ENCODE measurements at places on chromosomes 2 and 18. TPM values are rescaled to one million over a fixed set of nuclear protein-coding genes. Genes with fewer than 3 reads are reported as not detected.
A peak's percentile ranks its signal among the peaks of the same experiment; 100 is the strongest.

- no peak for DNase-seq
These were observed 324.5 kb upstream of the UBE2E3 start for GRCh38 chr2:180655842-180656454.

GRCh38 chr2:227826019-227826521 lies 12.4 kb downstream of the CCL20 start:
- no peak for DNase-seq

GRCh38 chr2:107627164-107627563 lies 199.5 kb upstream of the RGPD4 start:
- DNase-seq, result no peak

Gene CAPN14
- total RNA-seq, result under 0.01 TPM

Gene HJURP
- total RNA-seq, result 123 TPM

DNA sequence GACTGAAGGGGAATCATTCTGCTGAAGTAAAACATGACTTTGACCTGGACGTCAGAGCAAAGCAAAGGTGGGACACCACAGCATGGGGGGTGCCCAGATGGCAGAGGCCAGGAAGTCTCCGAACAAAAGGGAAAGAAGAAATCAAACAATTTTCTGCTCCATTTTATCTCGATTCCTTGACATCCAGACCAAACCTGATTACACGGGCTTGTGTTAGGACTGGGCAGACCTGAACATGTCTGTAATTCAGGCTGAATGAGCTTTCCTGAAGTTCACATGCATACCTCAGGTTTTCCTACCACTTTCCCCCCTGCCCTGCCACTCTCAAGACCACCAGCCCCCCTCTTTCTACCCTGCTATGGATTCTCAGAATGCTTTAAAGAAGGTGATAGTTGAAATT lies 44.8 kb upstream of the MEIS1 start:
- DNase-seq, result no peak

DNA sequence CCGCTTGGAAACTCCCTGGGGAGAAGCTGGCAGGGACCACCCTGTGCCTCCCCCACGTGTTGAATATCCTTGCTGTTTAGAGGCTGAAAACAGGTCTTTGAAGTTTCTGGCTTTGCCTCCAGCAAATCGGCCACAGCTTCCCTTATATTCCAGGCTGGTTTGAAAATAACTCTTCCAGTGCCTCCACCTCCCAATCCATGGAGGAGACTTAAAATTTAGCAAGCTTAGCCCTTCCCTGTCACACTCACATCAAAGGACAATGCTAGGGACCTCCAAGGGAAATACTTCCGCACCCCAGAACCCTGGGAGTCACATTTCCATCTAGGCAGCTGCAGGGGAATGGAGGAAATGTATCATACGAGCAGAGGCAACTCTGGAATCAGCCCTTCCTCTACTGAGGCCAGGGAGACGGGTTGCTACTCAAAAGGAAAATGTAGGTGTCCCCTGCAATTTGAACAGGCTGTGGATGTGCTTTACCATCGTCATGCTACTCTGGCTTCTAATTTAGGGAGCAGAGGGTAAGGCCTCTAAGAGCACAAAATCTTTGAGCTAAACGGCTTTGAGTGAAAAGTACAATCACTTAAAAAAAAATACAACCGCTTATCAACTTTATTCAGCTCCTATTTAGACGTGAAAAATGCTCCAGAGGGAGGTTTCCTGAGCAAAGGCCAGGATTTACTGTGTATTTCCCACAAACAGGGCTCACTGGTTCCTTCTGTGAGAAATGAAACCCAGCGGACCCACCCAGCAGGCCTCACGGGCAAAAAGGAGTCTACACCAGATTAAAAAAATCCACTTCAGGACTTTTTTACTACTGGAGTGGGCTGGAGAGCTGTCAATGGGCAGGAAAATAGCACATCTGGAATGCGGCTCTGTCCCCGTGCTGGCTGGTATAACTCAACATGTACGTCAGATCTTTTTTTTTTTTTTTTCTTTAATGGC lies 49.4 kb upstream of the PKDCC start:
- no peak for DNase-seq

DNA sequence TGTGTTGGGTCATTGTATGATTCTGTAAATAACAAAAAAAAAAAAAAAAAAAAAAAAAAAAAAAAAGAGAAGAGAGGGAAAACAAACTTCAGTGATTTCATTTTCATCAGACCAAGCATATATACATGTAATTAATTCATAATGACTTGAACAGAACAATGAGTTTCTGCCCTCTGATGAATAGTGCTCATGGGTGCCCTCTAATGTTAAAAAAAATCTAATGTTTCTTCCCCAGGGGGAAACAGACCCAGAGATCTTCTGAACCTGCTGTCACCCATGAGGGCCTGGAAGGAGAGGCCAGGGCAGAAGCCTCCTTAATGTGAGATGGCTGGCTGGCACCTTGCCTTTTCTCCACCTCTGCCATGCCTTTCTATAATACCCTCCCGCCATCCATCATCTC lies 289.2 kb downstream of the ZNF521 start:
- DNase-seq, result no peak

Gene CRACDL
- total RNA-seq, result not detected

DNA sequence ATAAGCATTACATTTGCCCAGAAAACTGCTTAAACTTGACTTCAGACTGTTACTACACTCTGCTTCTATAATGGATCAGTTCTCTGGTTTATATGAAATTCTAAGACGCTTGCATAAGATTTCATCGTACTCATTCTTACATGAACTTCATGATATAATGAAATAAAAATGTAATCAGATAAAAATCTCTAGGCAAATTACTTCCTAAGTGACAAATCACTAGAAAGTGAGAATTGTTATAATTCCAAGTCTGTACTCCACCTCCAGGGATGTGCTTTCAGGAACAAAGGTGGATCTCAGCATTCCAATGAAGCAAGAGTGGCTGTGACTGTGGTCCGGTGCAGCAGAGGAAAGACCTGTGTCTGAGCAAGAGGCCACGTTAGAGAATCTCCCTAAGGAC lies 226.2 kb downstream of the PIEZO2 start:
- no peak for DNase-seq

Gene ANTXR1
- total RNA-seq, result 181 TPM

Gene PTPN18
- 39.4 TPM for total RNA-seq

DNA sequence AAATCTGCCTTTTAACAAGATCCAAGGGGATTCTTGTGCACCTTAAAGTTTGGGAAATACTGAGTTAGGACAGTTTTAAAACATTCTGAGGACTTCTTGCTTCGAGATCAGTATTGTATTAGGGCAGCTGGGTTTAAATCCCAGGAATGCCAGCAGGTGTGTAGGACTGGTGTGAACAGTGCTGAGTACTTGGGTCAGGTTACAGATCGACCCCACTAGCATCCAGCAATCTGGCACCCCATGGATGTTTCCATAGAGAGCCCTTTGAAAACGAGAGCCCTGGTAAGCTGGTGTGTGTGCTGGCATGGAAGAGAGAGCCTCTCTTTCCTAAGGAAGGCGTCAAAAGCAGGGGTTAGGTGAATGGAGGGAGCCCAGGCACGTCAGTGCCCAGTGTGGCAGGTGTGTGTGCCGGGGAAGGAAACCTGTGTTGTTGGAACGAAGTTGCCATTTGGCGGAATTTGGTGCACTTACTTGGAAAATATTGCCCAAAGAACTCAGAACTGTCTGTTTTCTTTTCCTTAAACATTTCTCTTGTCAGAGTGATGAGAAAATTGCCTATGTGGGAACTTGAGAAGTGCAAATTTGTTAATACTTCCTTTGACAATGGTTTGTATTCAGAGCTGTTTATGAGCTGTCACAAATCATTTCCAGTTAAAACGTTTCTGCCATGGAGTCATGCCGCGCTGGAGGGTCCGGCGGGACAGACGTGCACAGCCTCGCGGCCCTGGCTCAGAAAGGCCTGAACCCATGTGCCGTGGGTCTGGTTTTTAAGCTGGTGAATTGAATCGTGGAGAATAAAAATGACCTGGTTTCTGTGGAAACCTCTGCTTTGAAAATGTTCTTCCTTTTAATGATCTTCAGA lies 38.1 kb downstream of the LDLRAD4 start:
- no peak for DNase-seq

Gene ARL4C
- 17.1 TPM for total RNA-seq

Gene ANKRD30BL
- total RNA-seq, result not detected

DNA sequence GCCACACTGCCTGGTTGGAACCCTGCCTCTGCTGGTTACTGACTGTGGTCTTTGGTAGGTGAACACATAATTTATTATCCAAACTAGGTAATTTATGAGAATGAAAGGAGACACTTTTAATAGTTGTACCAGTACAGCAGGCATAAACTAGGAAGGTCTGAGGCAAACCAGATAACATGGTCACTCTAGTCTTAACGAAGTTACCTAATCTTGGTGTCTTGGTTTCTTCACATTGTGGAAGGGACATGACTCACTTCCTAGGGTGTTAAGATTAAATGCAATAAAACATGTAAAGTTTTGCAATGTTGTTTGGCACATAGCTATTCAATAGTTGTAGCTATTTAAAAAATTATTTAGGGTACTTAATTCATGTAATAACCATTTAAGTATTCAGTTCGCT lies 23.3 kb downstream of the SPTBN1 start:
- peak; percentile 69 for DNase-seq

GRCh38 chr2:32856891-32857290 lies 89.9 kb upstream of the LTBP1 start:
- no peak for DNase-seq

Data from LHCN-M2 (cell line).